ENCODE measurements at places on chromosomes 2 and 18.

DNA sequence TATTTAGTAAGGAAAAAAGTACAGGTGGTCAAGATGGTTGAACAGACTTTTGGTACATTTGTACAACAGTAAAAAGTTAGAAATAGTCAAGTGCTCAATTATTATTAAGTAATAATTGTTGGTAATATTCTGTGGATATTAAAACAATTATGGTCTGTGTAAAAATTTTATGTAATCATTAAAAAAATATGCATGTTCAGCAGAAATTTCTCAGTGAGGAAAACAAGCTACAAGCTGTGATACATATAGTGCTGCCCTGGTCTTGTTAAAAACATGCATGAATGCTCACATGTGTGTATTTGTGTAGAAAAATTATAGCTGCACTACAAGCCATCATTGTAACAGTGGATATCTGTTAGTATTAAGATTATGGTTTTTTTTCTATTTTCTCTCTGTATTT is 13.0 kb downstream of the KCNH7 start:
- no peak for DNase-seq

- no peak for DNase-seq
Measured at GRCh38 chr2:52414561-52415295, 1352.9 kb upstream of the CHAC2 start.

GRCh38 chr2:132429941-132430573 is 13.5 kb downstream of the GPR39 start:
- DNase-seq, result no peak

DNA sequence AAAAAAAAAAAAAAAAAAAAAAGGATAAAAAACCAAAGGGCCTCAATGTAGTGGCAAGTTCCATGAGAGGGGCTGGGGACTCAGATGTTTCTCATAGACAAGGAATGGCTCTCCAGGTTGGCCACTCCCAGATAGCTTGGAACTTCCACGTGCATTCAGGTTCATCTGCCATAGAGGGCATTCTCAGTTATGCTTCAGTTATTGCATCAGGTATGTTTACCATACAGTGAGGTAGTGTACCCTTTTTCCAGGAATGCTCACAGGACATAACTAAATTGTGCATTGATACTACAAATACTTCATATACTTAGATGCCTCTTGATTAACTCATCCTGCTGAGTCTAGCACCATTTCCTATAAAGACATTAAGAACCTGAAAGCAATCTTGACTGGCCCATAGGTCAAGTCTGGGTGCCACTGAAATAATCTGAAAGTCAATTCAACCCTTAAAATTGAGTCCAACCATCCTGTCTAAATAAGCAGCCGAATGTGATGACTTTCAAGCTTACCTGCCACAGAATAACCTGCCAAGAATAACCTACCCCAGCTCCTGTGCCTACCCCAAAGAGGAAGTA is 14.6 kb upstream of the KLHL23 start:
- DNase-seq, result peak; percentile 33

DNA sequence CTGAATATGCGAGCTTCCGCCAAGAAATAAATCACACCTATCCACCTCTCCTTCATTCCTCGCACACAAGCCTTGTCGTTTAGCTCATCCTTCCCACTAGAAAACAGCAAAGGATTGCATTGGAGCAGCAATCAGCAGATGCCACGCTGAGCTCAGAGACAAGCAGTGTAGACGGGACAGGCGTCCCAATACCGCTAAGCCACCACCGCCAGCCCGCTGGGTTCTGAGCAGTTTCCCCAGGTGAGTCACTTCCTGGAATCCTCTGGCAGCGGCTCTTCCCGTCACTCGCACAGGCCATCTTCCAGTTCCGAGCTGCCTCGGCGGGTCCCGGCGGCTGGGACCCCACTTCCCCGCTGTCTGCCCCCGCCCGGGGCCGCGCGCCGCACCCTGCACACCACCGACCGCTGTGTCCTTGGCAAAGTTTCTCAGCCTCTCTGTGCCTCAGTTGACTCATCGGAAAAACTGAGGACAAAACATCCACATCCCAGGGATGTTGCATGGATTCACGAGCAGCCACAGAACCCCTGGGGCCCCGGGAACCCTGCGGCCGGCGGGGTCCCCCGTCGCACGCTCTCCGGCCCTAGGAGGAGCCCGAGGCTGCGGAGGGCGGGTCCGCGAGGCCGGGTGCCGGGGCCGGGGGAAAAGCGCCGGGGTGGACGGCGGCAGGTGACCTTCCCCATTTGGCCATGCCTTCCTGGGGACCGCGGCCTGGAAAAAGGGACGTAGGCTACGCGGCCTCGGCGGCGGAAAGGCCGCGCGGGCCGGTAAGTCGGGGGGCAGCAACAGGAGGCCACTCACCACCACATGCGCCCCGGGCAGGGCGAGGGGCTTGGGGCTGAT is 573 bp downstream of the KDSR start:
- peak; percentile 32 for DNase-seq

DNA sequence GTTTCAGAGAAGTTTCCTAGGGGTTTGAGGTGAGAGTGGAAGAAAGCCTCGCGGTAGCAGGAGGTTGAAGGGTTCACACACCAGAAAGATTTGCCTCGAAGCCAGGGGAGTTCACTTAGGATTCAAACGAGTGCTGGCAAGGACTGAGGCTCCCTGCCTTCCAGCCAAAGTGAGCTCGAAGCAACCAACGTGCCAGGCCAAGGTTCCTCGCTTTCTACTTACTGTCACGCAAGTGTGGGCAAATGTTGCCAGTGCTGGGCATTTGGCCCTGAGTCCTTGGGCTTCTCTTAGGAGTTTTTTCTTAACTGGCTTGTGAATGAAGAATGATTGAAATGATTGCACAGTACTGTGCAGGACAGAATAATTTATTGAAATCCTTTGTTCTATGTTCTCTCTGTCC is 53.6 kb downstream of the TMEM178A start:
- DNase-seq, result no peak

GRCh38 chr2:74099271-74099670 is 48.4 kb downstream of the BOLA3 start:
- no peak for DNase-seq

GRCh38 chr2:10297959-10298531 is 4.7 kb upstream of the HPCAL1 start:
- DNase-seq, result no peak

DNA sequence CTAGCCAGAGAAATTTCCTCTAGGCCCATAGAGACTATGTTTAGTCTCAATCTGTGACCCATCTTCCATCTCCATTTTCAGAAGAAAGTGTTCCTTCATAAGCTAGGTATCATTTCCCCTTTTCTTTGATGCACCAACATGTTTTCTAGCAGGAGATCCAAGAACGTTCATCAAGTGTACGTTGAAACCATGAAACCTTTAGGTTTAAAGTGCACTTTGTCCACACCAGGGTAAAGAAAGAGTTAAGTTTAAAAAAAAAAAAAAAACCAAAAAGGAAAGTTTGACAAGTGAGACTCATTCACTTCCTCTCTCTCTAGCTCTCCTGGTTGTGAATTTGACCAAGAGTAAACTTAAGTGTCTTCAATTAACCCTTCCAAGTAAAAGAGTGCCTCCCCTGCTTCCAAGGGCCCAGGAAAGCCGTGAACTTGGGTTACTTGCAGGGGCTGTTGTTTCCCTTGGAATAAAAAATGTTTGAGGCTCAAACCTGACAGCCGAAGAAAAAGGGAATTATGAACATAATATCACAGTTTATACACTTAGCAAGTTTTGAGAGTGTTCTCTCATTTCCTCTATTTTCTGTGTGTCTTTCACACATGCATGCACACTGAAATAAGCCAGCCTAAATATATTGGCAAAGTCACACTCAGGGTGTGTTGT is 56.7 kb downstream of the LBH start:
- no peak for DNase-seq

- DNase-seq, result no peak
Measured at GRCh38 chr2:223048519-223048918, 3.5 kb upstream of the KCNE4 start.

DNA sequence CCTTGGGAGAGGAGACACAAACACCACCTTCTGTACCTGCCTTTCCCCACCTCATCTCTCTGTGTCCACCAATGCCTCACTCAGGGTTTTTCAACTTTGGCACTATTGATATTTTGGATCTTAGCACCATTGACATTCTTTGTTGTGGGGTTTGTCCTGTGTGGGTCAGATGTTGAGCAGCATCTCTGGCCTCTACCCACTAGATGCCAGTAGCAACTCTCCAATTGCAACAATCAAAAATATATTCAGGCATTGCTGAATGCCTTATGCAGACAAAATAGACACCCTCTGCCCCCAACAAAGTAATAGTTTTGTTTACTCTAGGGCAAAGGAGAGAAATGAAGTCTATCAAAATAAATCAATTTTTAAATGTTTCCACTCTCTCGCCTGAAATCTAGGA is 1384.3 kb upstream of the NXPH2 start:
- no peak for DNase-seq

- no peak for DNase-seq
Measured at GRCh38 chr2:19990416-19990728, 467 bp upstream of the WDR35 start.

- no peak for DNase-seq
Measured at GRCh38 chr2:108924580-108925251, 64.3 kb downstream of the EDAR start.

- no peak for DNase-seq
Measured at GRCh38 chr2:179252423-179252822, 12.2 kb downstream of the SESTD1 start.

- DNase-seq, result no peak
Measured at GRCh38 chr2:7071154-7071553, 153.9 kb downstream of the RNF144A start.

DNA sequence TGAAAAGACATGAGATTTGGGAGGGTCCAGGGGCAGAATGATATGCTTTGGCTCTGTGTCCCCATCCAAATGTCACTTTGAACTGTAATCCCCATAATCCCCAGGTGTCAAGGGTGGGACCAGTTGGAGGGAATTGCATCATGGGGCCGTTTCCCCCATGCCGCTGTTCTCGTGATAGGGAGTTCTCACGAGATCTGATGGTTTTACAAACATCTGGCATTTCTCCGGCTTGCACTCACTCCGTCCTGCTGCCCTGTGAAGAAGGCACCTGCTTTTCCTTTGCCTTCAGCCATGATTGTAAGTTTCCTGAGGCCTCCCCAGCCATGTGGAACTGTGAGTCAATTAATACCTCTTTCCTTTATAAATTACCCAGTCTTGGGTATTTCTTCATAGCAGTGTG is 51.4 kb downstream of the LPIN1 start:
- no peak for DNase-seq

DNA sequence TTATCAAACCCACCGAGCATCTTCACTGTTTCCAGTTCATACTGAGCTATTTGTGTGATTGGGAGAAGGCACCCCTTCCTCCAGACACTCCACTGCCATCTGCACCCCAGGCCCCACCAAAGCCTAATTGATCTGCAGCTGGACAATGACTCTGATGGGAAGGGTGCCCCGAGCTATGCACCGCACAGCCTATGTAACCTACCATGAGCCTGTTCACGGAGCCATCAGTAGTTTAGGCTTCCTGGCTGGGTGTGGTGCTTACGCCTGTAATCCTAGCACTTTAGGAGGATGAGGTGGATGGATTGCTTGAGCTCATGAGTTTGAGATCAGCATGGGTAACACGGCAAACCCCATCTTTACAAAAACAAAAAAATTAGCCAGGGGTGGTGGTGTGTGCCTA is 17.8 kb upstream of the ASAP2 start:
- no peak for DNase-seq

DNA sequence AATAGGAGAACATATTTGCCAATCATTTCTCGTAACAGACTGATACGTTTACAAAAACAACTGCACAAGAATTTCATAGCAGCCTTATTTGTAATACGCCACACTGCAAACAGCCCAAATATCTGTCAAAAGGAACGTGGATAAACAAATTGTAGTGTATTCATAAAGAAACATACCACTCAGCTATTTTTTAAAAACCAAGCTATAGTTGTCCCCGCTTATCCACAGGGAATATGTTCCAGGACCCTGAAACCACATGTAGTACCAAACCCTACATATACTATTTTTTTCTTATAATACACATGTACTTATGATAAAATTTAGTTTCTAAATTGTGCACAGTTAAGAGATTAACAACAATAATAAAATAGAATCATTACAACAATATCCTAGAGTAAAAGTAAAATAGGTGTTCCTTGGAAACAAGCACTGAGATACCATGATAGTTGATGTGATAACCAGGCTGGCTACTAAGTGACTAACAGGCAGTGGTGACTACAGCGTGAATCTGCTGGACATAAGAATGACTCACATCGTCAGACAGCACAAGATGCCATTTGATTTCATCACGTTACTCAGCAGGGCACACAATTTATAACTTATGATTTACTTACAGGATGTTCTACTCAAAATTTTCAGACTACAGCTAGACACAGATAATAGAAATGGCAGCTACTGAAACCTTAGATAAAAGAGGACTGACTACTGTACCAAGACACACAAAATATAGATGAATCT is 367.4 kb downstream of the NCKAP5 start:
- DNase-seq, result no peak

- no peak for DNase-seq
Measured at GRCh38 chr2:7449298-7449697, 532.1 kb downstream of the RNF144A start.

GRCh38 chr18:64091526-64091925 is 57.4 kb downstream of the LINC00305 start:
- DNase-seq, result no peak

DNA sequence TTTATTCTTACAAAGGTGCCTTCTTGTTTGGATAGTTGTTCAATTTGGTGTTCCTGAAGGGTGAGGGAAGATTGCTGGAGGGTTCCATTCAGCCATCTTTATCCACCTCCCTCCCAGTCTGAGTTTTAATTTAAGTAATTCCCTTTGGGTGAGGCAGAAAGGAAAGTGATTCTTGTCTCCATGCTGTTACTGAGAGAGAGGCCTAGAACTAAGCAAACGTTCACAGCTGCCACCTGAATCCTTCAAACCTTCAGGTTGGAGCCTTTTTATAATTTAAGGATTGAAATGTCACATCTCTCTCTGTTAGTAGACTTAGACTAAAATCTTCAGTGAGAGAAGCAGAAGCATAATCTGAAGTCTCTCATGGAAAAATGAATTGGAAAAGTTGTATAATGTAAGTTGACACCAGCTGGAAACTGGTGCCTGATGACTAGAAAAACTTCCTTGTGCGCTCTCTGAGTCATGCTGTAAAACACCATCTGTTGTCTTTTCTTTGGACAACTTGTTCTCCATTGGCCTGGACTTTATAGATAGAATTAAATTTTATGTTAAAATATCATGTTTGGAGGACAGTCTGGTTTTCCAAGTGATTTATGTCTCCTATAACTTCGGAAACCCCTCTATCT is 14.6 kb downstream of the STRADB start:
- DNase-seq, result peak; percentile 14

DNA sequence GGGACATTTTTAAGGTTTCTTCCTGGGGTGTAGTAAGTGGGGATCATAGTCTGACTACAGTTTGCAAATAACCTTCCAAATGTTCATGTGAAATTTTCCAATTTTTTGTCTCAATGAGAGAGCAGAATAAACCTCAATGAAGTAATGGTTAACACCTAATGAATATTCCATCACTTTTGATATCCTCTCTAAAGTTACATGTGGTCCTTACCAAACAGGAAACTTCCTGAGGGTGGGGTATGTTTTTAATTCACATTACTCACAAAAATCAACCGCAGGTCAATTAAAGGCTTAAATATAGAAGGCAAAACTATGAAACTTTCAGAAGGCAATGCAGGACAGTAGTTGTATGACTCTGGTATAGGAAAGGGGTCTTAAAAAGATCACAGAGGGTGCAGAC is 13.2 kb downstream of the ZNF407 start:
- DNase-seq, result no peak

GRCh38 chr2:881204-881918 is 69.3 kb upstream of the SNTG2 start:
- no peak for DNase-seq
